PC-9 (cell line): ENCODE measurements at places on chromosomes 2 and 18.

DNA sequence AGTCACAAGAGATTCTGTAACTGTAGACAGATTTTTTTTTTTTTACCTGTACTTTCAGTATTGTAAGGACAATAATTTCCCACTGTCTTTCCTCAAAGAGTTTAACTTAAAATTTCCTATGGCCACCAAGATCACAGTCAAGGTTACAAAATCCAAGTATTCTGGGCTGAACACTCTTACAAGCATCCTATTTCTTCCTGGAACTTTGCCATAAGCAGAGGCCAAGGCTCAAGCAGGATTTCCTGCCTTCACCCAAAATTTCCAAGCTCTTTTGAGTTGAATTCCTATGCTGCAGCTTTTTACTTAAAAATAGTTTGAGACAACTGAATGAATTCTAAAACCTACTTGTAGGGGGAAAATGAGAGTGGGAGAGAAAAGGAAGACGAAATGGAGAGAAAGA is 299.4 kb downstream of the ZNF516 start:
- no peak for DNase-seq

- DNase-seq = peak; percentile 60
Measured at GRCh38 chr2:181790716-181791649, 100.5 kb upstream of the ITPRID2 start.

DNA sequence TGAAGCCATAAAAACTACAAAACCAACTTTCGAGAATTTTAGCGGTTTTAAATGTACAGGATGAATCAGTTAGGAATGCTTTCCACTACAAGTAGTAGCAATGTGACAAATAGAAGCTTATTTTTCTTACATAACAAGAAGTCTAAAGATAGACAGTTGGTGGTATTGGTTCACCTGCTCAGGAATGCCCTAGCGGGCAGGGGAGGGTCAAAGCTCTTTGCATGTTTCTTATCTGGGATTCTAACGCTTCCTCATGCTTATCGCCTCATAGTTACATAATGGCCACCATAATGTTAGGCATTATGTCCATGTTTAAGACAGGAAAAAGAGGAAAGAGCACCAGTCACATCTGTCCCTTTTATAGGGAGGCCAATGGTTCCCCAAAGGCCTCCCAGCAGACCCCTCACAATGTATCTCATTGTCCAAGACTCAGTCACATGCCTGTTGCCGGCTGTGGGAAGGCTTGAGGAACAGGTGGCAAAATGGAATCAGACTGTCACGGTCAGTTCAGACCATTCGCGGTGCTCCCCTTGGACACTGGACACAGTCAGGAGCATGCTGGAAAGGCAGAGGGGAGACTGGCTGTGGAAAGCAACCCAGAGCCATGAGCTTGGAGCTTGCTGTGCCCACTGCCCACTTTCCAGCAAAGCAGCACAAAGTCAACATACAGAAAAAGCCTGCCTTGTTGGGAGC is 69.4 kb upstream of the ODC1 start:
- no peak for DNase-seq

- DNase-seq = no peak
Measured at GRCh38 chr2:198874472-198874858, 583.3 kb downstream of the SATB2 start.

- DNase-seq = no peak
Measured at GRCh38 chr18:64403784-64404503, 255.1 kb upstream of the LINC00305 start.

DNA sequence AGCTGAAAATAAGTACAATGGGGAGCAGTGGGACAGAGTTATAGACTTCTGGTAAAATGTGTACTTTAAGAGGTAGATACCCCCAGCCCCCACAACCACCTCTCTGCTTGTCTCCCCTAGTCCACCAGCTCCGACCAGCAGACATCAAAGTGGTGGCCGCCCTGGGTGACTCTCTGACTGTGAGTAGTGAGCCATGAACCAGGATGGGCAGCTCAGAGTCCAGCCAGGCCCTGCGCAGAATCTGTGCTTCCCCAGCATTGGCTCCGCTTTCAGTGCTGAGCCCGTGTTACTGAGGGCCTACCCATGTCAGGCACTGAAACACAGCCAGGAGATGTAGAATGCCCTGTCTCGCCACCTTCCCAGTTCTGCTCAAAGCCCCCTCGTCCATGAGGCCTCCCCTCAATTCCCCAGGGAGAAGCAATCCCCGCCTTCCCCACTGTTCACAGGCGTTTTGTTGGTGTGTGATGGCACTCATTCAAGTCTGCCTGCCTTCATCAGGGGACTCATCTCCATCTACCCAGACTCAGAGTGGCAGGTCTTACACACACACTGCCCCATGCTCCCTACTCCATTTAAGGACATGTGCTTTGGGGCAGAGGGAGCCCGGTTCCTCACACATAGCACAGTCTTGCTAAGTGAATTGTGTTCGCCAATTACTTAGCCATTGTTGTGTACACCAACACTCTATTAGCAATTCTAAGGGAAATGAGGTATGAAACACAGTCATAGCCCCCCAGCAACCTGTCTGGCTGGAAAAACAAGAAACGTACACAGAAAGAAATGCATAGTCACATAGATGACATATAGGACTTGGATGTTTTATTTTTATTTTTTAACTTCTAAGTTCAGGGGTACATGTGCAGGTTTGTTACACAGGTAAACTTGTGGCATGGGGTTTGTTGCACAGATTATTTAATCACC is 122.6 kb downstream of the PLB1 start:
- peak; percentile 90 for DNase-seq

DNA sequence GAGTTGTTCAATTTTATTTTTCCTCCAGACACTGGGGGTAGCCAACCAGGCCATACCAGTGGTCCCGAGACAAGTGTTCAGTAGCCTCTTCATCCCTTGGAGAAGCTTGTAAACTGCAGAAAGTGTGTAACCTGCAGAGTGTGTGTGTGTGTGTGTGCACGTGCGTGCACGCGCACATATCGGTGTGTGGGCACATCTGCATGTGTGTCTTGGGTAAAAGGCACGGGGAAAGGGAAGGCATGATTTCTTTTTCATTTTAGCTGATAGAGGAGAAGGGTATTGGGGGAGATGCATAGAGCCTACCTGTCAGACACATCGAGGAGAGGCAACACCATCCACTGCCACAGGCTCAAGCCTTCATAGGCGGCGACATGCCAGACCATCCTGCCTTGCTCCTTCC is 181.4 kb downstream of the CLIP4 start:
- no peak for DNase-seq

GRCh38 chr2:120423167-120423943 is 77.4 kb downstream of the INHBB start:
- no peak for DNase-seq

- DNase-seq = no peak
Measured at GRCh38 chr2:153299809-153300208, 178.8 kb downstream of the RPRM start.

GRCh38 chr2:109378682-109379081 is 235.1 kb downstream of the SEPTIN10 start:
- no peak for DNase-seq

- DNase-seq = no peak
Measured at GRCh38 chr2:129880309-129880708, 99.2 kb upstream of the RAB6C start.

DNA sequence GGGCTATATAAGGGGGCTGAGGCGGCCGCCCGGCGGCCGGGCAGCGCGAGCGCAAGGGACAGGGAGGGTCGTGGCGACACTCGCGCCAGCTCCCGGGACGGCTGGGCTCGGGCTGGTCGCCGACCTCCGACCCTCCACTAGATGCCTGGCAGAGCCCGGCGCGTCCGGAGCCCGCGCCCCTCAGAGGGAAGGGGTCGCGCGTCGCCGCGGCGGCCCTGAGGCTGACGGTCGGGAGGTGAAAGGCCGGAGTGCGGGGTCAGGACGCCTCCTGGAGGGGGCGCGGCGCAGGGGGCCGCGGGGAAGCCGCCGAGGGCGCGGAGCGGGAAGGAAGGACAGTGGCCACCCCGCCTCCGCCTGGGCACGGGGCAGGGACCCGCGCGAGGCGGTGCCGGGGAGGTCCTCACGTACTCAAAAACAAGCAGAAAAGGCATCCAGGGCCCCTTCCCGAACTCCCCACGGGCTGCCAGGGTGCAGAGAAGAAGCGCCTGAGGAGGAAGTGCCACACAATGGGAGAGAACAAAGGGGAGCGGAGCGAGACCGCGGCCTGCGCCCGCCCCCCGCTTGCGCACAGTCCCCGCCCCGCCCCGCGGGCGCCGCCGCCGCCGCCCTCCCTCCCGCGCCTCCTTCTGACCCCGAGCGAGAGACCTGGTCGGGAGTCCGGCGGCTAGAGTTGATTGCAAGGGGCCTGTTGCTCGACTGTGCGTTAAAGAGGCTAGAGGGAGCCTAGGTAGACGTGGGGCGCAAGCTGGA is 776 bp upstream of the KLF7 start:
- DNase-seq = peak; percentile 48

DNA sequence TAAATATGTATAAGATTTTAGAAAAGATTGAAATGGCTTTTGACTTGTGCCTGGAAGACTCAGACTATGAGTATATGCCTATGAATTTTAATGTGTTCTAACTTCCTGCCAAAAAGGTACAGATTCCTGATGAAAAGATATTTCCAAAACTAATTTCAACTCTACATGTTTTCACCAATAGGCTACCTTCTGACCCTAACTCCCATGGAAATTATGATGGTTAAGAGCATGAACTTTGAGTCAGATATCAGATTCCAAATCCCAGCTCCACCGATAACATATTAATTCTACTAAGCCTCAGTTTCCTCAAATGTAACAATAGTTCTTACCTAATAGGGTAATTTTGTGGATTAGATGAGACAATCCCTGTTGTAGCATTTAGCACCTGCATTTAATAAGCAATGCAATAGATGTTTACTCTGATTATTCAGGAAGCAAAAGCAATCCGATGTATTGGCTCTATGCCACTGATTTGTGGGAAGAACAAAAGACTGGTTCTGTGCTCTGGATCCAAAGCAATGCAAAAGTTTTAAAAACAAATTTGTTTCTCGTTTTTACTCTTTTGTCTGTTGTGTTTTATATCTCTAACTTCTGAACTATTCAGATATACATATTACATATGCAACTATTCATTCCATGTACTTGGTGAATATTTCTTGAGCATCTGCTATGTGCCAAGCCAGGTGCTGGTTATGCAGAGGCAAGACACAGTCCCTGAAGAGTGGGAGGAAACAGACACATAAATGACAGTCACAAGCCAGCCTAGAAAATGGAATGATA is 115.4 kb downstream of the GATA6 start:
- DNase-seq = no peak

- DNase-seq = no peak
Measured at GRCh38 chr2:148796735-148797512, 78.1 kb upstream of the KIF5C start.

- DNase-seq = no peak
Measured at GRCh38 chr2:28898048-28898447, 3.6 kb downstream of the WDR43 start.

GRCh38 chr2:152822676-152823075 is 104.3 kb downstream of the ARL6IP6 start:
- no peak for DNase-seq

- no peak for DNase-seq
Measured at GRCh38 chr2:17576802-17577201, 36.3 kb downstream of the VSNL1 start.

DNA sequence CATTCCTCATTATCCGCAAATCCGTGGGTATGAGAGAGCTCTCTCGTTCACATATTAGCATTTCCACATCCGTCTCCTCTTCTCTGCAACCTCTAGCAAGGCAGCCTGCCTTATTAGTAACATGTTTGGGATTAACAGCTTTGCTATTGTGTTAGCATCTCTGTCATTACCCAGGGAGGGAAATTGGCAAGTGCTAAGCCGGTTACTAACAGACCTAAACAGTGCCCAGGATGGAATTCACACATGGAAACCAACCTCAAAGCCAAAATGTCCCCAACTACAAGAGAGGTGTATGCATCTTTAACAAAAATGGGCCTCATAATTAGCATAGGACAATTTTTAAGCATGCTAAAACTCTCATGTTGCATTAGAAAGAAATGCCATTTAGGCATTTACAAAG is 309.0 kb upstream of the MEIS1 start:
- DNase-seq = no peak

DNA sequence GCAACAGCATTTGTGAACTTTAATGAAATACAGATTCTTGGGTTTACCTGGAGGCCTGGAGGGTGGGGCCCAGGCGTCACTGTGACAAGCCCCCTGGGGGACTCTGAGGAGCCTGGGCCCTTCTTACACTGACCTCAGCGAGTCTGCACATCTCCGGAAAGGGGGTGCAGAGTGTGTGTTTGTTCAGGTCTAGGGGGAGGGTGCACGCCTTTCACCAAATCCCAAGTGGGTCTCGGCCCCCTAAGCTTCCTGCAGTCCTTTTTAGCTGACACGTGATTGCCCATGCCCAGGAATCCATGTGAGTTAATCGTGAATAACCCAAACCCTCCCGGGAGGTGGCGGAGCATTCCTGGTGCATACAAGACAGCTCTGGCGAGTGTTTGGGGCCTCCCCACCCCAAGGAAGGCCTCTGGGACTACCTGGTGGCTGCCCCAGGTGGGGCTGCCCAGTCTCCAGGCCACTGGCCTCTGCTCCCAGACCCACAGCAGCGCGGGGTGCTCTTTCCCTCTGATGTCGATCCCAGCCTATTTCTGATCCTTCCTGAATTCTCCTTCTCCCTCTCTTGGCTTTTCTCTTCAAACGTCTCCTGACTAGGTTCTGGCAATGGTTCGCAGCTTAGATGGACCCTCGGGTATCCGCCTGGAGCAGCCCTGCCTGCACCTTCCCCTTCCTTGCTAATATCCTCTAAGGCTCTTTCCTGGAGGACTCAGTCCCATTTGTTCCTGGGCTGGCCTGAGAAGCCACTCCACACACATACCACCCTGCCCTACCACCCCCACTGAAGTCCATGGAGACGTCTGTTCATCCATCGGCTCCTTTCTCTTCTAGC is 10.0 kb downstream of the NGEF start:
- no peak for DNase-seq

DNA sequence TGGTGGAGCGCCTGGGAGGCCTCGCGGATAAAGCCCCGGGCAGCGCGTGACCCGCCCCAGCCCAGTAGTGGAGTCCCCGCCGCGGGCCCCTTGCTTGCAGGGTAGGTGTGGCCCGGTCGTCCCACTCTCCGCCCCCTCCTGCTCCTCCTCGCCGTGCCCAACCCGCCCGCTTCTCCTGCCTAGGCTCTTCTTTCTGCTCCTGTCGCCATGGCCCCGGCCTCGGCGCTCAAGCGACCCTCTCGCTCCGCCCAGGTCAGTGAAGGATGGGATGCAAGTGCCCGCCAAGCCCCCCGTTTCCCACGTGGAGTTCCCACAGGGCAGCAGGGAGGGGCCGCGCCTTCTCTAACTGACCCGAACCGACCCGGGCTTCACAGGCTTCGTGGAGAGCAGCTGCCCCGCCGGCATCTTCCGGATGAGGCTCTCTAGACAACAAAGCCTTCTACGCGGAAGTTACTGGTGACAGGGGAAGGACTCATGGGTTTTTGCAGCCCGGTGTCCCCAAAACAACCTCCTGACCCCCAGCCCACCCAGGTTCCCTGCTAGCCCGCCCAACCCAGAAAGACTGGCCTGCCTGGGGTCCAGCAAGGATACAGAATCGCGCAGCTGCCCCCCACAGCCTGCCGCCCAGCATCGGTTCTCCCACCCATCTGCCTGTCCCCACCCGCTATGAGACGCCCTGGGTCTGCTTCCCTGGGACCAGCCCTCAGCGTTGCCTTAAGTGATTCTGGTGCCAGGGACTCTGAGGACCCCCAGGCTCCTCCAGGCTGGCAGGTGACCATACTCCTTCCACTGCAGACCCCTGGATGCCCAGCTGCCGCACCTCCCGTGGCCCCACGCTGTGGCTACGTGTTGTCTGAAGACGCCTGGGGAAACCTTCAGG is 32.8 kb downstream of the TTC32 start:
- no peak for DNase-seq

- DNase-seq = no peak
Measured at GRCh38 chr2:212908682-212909435, 242.6 kb downstream of the IKZF2 start.

GRCh38 chr18:50277942-50278341 is 3.4 kb downstream of the MBD1 start:
- DNase-seq = no peak
